MM.1S (cell line): ENCODE measurements at places on chromosomes 6 and 20.

DNA sequence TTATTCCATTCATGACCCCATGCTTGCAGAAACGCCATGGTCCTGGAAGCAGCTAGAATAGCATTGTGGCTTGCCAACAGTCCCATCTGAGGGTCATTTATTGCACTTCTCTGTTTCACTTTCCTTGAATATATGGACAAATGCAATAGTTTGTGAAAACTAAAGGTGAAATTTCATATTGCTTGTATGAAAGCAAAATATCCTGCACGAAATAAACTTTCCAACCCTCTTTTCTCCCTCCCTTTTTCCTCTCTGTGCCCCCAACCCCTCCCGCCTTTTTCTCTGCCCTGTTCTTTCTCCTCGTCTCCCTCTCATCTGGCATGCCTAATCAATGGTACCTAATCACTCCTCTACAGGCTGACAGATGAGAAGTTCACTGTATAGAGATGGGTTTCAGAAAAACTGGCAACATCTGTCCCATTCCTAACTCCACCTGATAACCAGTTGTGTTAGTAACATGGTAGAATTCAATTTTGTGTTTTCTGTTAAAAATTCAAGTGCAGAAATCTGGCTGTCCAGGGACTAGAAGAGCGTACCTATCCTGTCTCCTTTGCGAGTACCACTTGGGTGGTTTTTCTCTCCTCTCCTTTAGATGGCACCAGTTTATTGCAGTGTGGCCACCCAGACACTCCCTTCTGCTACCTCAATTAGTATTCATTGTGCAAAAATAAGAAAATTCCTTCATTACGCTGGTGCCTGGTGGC, 198.6 kb downstream of the FOXA2 start:
- no peaks in the 10 kb centered on the region for H3K36me3 ChIP-seq
- no peak for DNase-seq
- H3K4me3 ChIP-seq: no peak overlapping the region
- H3K27ac ChIP-seq: no peak overlapping the region
- H3K27me3 ChIP-seq: no peaks in the 10 kb centered on the region
- H3K4me1 ChIP-seq: peaks cover 20% of the 10 kb centered on the region

- no peak for DNase-seq
- no peak overlapping the region for H3K27ac ChIP-seq
- no peak overlapping the region for H3K4me3 ChIP-seq
- H3K36me3 ChIP-seq: no peaks in the 10 kb centered on the region
- H3K4me1 ChIP-seq: no peaks in the 10 kb centered on the region
Measured at GRCh38 chr20:15818651-15819071, 754.6 kb downstream of the KIF16B start.

GRCh38 chr20:9503526-9504245, 10.7 kb upstream of the LAMP5 start:
- no peak overlapping the region for H3K4me3 ChIP-seq
- H3K4me1 ChIP-seq: peaks cover 33% of the 10 kb centered on the region
- no peaks in the 10 kb centered on the region for H3K36me3 ChIP-seq
- H3K27me3 ChIP-seq: no peaks in the 10 kb centered on the region
- DNase-seq: no peak

GRCh38 chr6:125888989-125889656, 67.4 kb upstream of the HINT3 start:
- peak; percentile 32 for DNase-seq
- no peak overlapping the region for H3K27ac ChIP-seq
- no peak overlapping the region for H3K4me3 ChIP-seq

DNA sequence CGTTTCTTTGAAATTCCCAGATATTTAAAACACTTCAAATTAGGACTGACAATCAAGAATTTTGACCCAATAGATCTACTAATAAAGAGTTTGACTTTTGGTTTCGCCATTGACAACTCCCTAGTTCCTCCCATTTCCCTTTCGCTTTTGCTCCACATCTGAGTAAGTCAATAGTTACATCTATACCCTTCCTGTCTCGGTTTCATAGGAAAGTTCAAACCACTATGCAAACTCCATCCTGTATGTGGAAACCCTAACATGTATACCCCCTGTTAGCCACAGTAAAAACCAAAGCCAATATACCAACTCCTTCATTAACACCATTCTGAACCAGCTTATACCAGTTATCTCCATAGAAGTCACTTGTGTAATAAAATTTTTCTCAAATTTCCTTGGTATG, 311.1 kb downstream of the MMUT start:
- no peak overlapping the region for H3K27ac ChIP-seq
- H3K4me3 ChIP-seq: no peak overlapping the region
- peak; percentile 30 for DNase-seq
- H3K27me3 ChIP-seq: no peaks in the 10 kb centered on the region
- H3K4me1 ChIP-seq: no peaks in the 10 kb centered on the region

GRCh38 chr6:25637960-25638434, 14.0 kb upstream of the SCGN start:
- no peak for DNase-seq
- no peak overlapping the region for H3K27ac ChIP-seq
- H3K4me3 ChIP-seq: no peak overlapping the region
- H3K36me3 ChIP-seq: no peaks in the 10 kb centered on the region
- H3K4me1 ChIP-seq: no peaks in the 10 kb centered on the region
- no peaks in the 10 kb centered on the region for H3K27me3 ChIP-seq

GRCh38 chr6:142213402-142213801, 66.3 kb downstream of the VTA1 start:
- DNase-seq: no peak
- no peaks in the 10 kb centered on the region for H3K4me1 ChIP-seq
- H3K27ac ChIP-seq: no peak overlapping the region
- H3K36me3 ChIP-seq: 0 out of 2 replicates have a peak, but pooled peaks cover 3% of the 10 kb centered on the region
- no peak overlapping the region for H3K4me3 ChIP-seq

GRCh38 chr20:17012546-17013226, 214.2 kb upstream of the PCSK2 start:
- H3K4me1 ChIP-seq: no peaks in the 10 kb centered on the region
- H3K4me3 ChIP-seq: no peak overlapping the region
- no peak overlapping the region for H3K27ac ChIP-seq
- H3K36me3 ChIP-seq: no peaks in the 10 kb centered on the region

DNA sequence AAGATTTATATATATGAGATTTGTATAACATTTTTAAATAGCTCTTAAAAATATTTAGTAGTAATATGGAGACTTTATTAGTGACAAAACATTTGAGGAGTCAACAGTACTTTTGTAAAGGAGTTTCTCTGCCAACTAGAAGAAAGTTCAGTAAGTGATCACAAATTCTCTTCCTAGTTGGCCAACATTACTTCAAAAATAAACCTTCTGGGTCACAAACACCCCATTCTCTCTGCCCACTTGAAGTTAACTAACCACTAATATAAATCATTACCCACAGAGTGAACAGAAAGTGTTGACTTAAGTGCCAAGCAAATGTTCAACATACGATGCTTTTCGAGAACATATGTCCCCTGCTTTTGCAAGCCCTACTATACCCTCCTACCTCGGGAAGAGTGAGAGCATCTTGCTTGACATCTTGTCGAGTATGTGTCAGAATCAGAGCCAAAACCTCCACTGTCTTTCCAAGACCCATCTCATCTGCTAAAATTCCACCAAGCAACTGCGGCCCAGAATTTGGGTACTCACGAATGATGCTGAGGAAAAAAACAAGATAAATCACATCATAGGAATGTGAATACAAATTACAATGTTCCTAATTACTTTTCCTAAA, 16.9 kb downstream of the SHPRH start:
- DNase-seq: no peak
- H3K36me3 ChIP-seq: no peaks in the 10 kb centered on the region
- no peaks in the 10 kb centered on the region for H3K4me1 ChIP-seq

GRCh38 chr6:14966906-14967711, 278.8 kb upstream of the JARID2 start:
- H3K4me1 ChIP-seq: no peaks in the 10 kb centered on the region
- H3K4me3 ChIP-seq: no peak overlapping the region
- DNase-seq: no peak
- no peaks in the 10 kb centered on the region for H3K27me3 ChIP-seq
- H3K27ac ChIP-seq: no peak overlapping the region
- H3K36me3 ChIP-seq: no peaks in the 10 kb centered on the region
